ENCODE measurements at places on chromosomes 12 and 14.

- DNase-seq: no peak
These were observed 1.4 kb downstream of the ETNK1 start for GRCh38 chr12:22626406-22626805.

DNA sequence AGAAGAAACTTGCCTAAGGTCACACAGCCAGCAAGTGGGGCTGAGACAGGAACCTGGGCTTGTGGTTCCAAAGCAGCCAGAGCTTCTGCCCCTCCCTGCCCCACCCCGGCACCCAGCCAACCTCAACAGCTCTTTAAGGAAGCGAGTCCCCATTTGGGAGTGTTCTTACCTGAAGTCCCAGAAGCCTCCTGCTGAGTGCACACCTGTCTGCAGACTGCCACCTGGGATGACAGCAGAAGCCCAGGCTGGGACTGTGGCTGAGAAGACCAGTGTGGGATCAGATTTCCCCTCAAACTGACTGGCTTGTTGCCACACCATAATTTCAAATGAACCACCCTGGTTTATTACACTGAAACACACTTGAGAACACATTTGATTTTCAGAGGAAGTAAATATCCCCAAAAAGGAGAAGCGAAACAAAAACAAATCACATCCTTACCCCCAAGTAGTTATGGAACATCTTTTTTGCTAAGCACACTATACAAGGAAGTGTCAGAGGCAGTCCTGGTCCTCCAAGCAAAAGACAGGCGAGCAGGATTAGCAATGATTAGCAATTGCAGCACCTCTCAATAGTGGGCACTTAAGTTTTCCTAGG is 6.3 kb upstream of the RIN3 start:
- DNase-seq: peak; percentile 97

GRCh38 chr12:104010121-104010520 is 39.9 kb downstream of the GLT8D2 start:
- no peak for DNase-seq

DNA sequence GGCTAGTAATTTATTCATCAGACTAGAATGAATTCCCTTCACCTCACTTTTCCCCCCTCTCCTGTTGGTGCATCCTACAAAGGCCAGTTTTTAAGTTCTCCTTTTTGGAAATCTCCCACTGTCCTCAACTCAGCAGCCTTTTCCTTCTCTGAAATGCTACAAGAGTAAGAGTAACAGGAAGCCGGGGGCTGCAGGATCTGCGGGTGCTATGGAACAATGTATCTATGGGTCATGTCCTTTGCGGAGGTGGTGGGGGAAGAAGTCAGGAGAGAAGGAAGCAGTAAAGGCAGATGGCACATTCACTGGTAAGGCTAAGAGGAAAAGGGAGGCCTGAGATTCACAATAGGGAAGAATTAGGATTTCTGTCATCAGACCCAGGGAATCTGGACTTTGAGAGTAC is 22.2 kb upstream of the TESC start:
- DNase-seq: no peak

DNA sequence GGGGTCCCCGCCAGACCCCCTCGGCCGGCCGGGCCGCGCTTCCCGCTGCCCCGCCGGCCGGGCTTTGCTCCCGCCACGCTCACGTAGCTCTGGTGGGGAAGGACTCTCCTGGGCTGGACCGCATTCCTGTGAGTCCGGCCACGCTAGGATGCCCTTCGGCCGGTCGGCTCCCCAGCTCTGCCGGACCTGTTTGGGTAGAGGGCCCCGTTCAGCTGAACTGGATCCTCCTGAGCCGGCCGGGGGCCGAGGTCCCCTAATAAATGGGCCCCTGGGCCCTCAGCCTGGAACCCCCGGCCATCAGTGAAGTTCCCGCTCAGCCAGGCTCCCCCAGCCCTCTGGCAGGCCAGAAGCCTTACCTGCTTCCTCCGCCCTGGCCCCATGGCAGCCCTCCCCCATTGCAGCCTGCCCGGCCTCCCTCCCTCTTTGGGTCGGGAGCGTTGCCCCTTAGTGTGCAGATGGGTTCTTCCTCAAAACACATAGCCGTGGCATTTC is 593 bp downstream of the UNC119B start:
- DNase-seq: no peak

DNA sequence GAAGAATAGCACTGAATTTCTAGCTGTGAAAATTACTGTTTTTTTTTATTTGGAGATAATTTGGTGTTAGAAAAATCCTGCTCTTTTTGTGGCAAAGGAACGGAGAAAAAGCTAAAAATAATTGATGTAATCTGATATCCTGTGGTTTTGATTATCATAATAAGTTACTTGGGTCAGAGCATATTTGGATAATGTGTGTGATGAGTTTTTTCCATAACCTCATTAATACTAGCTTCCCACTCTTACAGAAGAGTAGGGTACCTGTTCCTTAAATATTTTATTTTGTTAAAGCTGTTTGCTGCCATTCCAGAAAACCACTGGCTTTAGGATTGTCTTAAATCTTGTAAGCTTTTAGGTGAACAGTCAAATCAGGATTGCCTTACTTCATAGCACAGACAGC is 4.7 kb downstream of the PSMC6 start:
- no peak for DNase-seq

DNA sequence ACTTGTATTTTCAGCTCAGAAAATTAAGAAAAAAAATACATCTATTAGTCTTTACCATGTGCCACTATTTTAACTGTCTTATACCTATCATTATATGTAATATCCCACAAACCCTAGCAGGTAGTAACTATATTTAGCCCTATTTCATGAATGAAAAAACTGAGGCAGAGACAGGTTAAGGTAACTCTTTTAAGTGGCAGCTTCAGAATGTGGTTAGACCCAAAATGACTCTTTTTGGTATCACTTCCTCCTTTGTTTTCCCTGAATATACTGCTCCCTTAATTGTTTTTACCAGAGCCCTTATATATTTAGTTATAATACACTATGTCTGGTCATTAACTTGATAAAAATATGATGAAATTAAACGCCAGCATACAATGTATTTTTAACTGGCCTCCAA is 235.6 kb upstream of the RPL10L start:
- DNase-seq: no peak

All from NCI-H2171 (cell line).